Frontal cortex (tissue), 4 donors: ENCODE measurements at places on chromosomes 3 and 15. TPM values are rescaled to one million over a fixed set of nuclear protein-coding genes. Genes with fewer than 3 reads are reported as not detected.
A peak's percentile ranks its signal among the peaks of the same experiment; 100 is the strongest.

Gene CNTN3
- total RNA-seq = 50.1 TPM

GRCh38 chr3:24128199-24129005 is 183.3 kb downstream of the NR1D2 start:
- DNase-seq = no peak

Gene RYR3
- 21.2 TPM for total RNA-seq

DNA sequence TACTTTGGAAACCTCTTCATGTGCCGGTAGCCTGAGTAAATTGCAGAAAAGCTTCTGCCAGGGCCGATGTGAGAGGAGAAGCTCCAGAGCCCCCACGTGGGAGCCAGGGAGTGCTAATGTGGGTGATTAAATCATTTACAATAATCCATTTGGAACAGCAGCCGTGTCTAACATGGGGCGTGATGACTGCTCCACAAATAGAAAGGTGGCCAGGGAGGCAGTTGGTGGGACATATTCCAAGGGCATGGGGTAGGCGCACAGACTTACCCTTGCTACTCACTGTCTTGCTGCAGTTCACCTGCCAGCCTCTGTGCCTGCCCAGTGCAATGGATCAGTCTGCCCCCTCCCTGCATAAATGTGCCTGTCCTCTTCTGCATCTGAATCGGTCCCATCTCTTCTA is 39.3 kb upstream of the INSYN1 start:
- no peak for DNase-seq

DNA sequence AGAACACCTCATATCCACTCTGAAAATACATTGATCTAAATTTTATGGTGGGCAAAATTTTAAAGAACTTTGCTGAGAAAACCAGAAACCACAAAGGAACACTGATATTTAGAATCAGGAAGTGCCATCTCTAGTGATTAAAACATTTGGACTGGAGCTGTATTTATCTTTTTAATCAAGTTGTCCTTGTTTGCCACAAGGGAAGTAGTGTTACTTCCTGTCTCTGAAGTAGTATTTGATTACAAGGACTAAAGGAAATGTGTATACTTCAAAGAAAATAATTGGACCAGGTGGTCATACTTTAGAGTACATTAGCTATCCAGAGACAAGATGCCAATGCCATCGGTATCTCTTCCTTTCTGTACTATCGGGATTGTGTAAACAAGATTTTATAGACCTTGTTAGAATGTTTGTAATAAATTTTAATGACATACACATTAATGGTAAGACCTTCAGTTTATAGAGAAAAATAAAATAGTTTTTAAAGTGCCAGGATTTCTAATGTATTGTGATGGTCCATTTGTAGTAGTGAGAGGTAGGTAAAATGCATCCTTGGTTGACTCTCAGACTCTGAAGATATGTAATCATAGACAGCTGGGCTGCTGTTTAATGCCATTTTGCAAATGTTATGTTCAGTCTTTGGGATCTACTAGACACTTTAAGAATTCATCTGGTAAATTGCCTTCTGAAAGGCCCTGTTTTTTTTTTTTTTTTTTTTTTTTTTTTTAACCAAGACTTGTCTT is 131.9 kb downstream of the B3GALNT1 start:
- no peak for DNase-seq

Gene MFAP1
- 27.3 TPM for total RNA-seq

Gene DUSP7
- 8.6 TPM for total RNA-seq

Gene TRIM42
- not detected for total RNA-seq

- no peak for DNase-seq
These were observed 677.1 kb upstream of the NR2F2 start for GRCh38 chr15:95653361-95653805.

Gene RASGRP1
- 11.0 TPM for total RNA-seq

Gene CCDC174
- total RNA-seq = 10.6 TPM

GRCh38 chr3:126446791-126447190 is 28.9 kb downstream of the ZXDC start:
- no peak for DNase-seq

- DNase-seq = no peak
These were observed 607 bp upstream of the IMP3 start for GRCh38 chr15:75640483-75641178.

DNA sequence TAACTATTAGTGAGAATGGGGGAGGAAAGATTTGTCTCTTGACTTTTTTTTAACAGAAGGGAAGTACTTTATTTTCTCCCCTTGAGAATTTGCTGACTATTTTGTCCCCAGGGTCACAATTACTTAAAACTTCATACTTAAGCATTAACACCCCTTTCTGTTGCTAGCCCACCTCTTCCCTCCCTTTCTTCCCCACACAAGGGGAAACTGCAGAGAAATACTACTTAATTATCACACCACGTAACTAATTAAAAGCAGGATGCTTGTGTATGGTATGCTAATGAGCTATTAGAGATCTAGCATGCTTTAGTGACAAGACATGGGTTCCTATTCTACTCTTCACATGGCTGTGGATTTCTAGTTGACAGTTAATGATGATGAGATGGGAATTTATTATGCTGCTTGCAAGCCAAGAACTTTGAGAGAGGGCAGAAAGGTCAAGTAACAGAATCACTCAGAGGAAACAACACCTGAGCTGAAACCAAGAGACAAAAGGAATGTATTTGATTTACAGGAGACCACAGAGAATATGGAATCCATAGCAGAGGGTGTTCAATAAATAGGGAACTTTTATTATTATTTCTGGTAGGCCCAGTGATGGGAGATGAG is 179.2 kb downstream of the LSAMP start:
- no peak for DNase-seq

GRCh38 chr3:133479895-133480669 is 80.2 kb downstream of the BFSP2 start:
- DNase-seq = no peak

DNA sequence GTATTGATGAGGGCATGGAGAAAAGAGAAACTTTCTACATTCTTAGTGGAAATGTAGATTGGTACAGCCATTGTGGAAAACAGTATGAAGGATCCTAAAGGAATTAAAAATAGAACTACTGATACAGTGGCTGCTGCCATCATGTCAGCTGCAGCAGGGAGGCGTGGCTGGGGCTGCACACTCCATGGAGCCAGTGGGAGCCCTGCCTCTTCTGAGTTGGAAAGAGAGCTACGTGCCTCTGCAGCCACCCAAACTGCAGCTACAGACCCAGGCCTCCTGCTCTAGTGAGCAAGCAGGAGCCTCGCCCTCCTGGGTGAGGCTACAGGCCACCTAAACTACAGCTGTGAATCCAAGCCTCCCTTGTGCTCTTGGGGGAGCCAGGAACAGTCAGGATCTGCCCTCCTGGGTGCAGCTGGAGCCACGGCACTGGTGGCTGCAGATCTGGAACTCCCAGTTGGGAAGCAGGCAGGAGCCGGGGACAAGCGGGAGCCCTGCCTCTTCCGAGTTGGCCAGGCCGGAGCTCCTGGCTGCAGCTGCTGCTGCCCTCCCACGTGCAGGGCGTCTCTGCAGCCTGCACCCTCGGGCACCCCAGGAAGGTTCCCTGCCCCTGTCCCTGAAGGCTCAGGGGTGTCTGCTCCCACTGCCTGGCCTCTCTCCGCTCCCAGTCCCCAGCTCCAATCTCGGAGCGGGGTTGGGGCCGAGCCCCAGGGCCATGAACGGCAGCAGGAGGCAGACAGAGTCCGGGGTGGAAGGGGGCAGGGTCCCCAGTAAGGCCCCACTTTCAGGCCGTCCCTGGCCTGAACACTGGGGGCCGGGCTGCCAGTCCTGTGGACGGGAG is 64.5 kb downstream of the THBS1 start:
- no peak for DNase-seq

Gene SLC24A5
- 0.41 TPM for total RNA-seq

Gene GAP43
- 289 TPM for total RNA-seq

GRCh38 chr3:186967686-186968085 is 37.4 kb downstream of the ST6GAL1 start:
- DNase-seq = no peak

GRCh38 chr3:33488246-33488645 is 48.0 kb upstream of the UBP1 start:
- DNase-seq = no peak

GRCh38 chr3:11145888-11146287 is 8.4 kb upstream of the HRH1 start:
- DNase-seq = no peak

- no peak for DNase-seq
These were observed 162.8 kb downstream of the CGGBP1 start for GRCh38 chr3:87895983-87896382.

Gene SLC6A11
- 27.3 TPM for total RNA-seq

Gene TMEM45A
- total RNA-seq = 2.9 TPM

- DNase-seq = peak; percentile 25
These were observed 386 bp downstream of the SQOR start for GRCh38 chr15:45635191-45635638.

DNA sequence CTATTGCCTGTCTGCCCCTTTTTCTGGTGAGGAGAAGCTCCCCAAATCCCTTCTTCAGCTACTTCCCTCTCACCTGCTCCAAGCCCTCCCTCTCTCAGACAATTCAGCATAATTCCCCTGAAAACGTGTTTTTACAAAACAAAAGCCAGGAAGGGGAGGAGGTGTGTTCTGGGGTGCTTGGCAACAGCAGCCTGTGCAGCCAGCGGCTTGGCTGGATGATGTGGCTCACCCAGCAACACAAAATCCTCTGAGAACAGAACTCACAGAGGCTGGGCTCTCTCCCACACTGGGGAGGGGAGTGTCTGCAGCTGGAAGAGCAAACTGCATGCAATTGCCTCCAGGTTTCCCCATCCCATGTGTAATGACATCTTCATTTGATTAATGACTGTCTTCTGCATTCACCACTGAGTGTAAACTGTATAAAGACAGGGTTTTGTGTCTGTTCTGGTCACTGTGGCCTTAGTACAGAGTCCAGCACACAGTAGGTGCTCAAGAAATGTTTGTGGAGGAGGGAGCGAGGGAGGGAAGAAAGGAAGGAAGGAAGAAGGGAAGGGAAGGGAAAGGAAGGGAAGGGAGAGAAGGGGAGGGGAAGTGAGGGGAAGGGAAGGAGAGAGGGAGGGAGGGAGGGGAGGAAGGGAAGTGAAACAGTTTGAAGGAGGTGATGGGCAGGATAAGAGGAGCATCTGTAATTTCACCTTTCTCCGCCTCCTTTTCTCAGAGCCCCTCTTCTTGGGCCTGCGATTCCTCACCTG is 70.1 kb upstream of the GLCE start:
- DNase-seq = no peak

DNA sequence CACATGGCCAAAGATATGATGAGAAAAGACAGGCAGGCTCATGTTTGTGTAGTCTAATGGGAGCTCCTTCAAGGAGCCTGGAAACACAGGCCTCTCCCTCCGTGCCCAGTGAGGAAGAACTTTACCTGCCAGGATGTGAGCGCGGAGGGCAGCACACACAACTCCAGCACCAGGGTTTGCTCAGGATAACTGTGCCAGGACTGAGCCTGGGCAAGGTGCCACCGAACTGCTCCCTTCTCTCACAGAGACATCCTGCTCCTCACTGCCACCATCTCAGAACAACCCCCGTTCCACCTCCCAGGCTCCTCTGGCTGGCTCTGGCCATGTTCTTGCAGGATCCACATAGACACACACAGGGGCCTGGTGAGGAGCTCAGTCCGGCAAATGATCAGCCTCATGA is 87.4 kb downstream of the NUP210 start:
- no peak for DNase-seq

DNA sequence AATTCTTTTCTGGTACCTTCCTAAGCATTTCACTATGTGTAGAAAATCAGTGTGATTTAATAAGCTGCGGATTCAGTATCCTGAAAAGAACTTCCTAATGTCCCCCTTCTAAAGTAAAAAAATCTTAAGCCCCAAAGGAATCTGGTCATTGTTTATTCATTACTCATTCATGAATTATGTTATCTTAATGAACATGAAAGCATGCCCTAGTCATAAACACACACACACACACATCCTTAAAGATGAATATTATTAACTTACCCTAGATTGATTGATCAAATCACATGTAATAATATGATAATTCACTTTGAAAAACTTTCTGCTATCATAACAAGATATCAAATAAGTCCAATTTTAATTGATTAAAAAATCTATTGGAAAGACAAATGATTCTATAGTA is 96.4 kb upstream of the BFSP2 start:
- DNase-seq = no peak

GRCh38 chr15:52234596-52235541 is 43.7 kb upstream of the GNB5 start:
- DNase-seq = no peak

DNA sequence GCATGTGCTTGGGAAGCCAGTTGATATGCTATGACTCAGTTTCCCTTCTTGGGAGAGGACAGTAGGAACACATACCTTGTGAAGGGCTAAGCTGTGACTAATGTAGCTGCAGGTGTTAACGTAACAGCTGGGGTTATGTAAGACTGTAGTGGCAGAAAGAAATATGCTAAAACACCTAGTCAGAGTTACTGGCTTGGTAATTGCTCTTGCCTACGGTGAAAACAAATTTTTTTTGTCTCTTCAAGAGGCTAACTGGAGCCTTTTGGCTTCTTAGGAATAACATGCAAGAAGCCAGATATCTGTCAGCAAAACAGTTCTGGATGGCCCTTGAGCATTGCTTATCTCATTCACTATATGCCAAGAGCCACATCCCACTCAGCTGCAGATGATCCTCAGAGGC is 1.4 kb downstream of the MAPKBP1 start:
- DNase-seq = no peak

DNA sequence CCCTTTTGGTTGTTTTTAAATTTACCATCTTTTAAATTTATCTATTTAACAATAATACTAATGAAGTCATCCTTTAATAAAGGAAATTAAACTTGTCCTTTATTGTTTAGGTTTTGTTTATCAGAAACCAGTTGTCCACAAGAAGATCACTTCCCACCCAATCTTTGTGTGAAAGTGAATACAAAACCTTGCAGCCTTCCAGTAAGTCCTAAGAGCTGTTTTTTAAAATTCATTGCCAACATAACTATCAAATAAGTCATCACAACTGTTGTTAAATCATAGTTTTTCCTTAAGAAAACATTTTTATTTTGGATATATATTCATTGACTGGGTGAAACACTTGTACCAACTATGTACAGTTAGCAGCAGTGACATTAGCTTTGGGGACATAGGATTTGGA is 59.4 kb downstream of the CALML4 start:
- no peak for DNase-seq

DNA sequence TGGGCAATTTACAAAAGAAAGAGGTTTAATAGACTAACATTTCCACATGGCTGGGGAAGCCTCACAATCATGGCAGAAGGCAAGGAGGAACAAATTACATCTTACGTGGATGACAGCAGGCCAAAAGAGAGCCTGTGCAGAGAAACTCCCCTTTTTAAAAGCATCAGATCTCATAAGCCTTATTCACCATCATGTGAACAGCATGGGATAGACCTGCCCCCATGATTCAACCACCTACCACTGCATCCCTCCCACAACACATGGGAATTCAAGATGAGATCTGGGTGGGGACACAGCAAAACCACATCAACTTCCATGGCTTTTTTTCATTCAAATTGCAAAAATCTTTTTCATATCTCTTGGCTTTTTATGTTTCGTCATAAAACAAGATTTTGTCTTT is 67.6 kb upstream of the GADL1 start:
- DNase-seq = no peak

DNA sequence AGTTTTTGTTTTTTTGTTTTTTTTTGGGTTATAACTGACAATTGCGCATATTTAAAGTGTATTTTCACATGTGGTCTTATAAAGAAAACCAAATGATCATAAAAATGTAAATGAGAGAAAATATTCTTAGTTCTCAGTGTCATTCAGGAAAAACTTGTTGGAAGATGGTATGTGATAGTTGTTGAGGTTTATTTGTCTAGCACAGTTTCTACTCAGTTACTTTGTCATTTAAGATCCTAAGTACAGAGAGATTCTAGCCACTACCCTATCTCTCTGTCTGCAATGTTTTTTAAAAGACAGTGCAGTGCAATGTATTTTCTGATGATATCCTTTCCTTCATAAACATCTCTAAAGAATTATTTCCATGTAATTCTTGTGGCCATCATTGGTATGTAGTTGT is 46.1 kb downstream of the AKAP13 start:
- no peak for DNase-seq

- no peak for DNase-seq
These were observed 26.1 kb upstream of the SFMBT1 start for GRCh38 chr3:53071882-53072431.
